ENCODE measurements at places on chromosomes 13 and 19.

- no peak for DNase-seq
Measured at GRCh38 chr13:99963816-99964339, 7.7 kb downstream of the ZIC5 start.

DNA sequence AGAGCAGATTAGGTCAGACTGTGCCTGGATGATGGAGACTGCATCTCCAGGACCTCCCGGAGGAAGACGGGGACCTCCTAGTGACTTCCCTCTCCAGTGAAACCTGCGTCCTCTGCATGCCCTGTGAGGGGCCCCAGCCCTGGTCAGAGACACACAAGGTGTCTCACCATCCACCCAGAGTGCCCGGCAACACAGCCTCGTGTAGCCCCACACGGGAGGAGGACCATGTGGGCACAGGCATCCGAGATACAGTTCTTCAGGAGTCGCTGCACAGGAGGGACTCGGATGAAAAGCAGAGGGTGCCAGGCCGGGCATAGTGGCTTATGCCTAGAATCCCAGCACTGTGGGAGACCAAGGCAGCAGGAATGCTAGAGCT is 64.8 kb downstream of the PEPD start:
- no peak for DNase-seq

DNA sequence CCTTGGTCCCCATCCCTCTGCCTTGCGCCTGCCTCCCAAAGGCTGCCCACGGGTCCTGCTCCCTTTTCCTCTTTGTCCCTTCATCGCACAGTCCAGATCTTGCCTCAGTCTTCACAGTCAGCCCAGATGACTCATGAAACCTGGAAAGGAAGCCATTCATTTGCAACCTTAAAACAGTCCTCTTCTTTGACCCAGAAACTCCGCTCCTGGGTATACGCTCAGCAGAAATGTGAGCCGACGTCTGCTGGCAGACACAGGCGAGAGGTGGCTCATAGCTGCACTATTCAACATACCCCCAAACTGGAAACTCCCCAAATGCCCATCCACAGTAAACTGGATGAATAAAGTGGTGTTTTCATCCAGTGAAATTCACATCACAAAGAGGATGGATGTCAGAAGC is 13.6 kb upstream of the PEPD start:
- DNase-seq: no peak

- DNase-seq: no peak
Measured at GRCh38 chr13:48126944-48127830, 32.3 kb upstream of the MED4 start.

DNA sequence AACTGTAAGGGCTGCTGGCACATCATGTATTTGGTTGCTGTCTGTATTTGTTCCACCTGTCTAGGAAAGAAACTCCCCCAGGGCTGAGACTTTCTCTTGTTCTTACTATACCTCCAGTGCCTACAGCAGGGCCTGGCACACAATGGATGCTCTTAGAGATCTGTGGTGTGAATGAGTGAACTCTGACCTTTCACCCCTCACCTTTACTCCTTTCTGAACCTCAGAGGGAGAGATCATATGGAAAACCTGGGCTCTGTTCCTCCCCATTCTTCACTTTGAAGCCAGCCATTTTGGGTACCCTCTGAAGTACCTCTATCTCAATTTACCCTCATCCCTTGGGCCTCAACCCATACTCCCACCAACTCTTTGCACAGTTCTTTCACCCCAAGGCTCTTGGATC is 3.1 kb downstream of the DYRK1B start:
- no peak for DNase-seq

- no peak for DNase-seq
Measured at GRCh38 chr19:18122860-18123795, 25.6 kb downstream of the MAST3 start.

GRCh38 chr19:18633321-18633720 is 3.5 kb upstream of the KLHL26 start:
- DNase-seq: no peak

- no peak for DNase-seq
Measured at GRCh38 chr19:46604781-46605355, 3.7 kb downstream of the CALM3 start.

DNA sequence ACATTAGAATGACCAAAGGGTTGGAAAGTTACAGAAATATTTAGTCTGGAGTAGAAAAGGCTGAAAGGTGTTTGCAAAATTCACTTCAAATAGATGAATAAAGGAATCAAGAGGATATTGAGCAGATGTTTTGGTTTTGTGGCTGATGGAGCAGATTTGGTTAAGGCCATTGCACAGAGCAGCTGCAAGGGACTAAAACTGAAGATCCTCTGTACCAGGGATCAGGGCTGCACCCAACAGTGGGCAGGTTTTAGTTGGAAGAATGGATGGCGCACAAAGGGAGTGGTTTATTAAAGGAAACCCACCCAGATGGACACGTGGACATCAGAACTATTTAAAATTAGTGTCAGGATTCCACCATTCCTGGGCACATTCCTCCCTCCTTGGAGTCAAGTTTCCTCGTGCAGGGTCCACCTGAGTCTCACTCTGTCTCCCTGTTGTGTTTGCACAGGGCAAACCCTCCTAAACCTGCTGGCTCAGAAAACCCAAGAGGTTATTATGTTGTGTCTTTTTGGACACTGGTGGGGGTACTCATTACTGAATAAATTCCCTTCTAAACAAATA is 9.2 kb upstream of the UBAC2 start:
- no peak for DNase-seq

DNA sequence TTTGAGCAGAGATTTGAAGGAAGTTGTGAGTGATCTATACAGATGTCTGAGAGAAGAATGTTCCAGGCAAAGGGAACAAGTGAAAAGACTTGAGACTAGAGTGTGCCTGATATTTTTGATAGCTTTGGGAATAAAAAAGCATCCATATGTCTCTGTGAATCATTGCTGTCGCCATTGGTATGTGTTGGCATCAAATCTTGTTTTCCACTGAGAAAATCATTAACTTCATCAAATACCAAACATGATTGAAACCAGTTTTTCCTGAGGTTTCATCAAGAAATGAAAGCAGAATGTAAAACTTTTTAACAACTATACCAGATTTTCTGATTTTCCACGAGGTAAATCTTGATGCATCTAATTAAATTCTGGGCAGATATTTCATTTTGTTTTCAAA is 862.6 kb downstream of the DIAPH3 start:
- no peak for DNase-seq

DNA sequence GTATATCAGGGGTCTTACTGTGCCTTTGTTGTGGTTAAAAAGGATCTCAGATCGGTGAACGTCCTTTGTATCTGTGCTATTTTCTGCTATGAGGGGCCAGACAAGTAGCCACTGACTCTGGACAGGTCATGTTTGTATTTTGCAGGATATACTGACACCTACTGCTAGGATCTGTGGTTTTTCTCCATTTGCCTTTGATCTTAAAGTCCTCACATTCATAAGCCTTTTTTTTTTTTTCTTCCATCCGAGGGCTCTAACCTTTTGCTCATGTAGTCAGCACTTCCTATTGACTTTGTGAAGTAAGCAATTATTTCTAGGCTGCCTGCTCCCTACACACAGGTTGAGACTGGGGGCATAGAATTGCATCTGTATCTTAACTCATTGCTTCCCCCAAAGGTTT is 106.2 kb downstream of the SLITRK5 start:
- DNase-seq: no peak

GRCh38 chr13:36133950-36134626 is 2.9 kb upstream of the DCLK1 start:
- no peak for DNase-seq

DNA sequence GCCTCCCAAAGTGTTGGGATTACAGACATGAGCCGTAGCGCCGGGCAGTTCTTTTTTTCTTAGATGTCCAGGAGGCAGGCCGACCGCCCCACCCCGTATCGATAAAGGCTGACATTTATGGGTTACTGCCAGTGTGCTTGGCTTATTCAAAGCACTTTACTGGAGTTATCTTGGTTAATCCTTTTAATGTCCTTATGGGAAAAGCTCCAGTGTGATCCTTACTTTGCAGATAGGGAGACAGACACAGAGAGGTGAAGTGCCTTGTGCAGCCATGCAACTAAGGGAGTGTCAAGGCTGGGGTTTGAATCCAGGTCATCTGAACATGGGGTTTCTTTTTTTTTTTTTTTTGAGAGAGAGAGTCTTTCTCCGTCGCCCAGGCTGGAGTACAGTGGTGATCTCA is 19.2 kb downstream of the NCAN start:
- DNase-seq: no peak

GRCh38 chr19:35254341-35255297 is 5.8 kb downstream of the LSR start:
- DNase-seq: no peak

DNA sequence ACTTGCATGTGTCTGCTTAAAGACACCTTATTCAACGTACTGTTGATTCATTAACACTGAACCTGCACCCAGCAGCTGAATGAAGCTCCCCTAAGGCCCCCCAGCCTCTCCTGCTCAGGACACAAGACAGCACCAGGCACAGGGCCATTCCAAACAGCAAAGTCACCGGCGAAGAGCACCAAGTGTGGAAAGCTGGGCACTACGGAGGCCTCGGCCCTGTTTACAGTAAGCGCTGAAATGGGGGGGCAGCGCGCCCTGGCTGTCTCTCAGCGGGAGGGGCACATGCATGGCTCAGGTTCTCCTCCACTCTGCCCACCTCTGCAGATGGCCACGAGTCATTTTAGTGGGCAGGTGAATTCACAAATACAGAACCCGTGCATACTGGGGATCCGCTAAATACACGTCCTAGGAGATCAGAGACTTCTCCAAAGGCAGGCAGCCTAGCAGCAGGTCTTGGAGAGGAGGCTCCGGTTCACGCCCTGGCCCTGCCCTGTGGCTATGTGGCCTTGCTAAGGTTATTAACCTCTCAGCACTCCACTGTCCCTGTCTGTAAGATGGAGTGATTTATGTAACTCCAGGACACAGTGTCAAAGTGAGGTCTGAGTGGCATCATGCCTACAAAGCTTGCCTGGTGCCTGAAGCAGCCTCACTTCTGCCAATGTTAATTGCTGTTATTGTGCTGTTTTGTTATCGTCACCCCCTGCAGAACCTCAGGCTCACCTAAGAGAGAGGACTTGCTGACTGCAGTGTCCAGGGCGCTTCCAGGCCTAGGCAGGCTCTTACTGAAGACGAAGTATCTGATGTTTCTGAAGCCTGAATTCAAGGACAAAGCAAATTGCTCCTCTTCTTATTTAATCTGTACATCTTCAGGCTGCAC is 207.4 kb upstream of the SOX1 start:
- DNase-seq: no peak

- DNase-seq: no peak
Measured at GRCh38 chr13:30732046-30732390, 3.3 kb upstream of the ALOX5AP start.

DNA sequence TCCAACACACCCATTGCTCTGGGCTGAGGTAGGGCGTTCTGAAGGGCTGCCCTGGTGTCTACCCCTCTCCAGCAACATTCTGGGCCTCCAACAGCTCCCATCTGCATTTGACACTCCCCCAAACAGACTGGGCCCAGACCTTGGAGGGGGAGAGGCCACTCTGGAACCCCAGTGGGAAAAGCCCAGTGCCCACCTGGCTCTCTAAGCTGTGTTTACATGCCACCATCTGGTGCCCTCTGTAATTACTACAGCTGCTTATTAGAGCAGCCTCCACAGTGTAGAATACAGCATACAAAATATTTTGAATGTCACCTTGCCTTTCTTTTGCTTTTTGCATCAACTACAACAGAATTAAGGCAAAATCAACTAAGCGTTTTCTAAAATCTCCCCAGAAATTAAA is 35.8 kb upstream of the TM9SF2 start:
- no peak for DNase-seq

DNA sequence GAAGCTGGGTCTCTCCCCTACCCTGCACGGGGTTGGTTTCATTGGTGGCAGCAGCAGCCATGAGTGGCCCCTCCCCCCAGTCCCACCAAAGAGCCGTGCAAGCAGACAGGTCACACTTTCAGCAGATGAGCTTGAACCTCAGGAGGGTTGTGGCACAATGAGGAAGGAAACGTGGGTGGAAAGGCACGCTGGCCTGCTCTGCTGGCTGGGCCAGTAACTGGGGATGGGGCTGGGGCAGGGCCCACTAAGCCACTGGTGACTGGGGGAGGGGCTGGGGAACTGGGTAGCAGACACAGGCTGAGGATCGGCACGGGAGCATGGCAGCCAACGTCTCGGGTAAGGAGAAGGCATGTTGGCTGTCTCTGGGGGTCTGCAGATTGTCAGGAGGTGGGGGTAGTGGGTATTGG is at the start of gene P2RY11:
TSS of gene P2RY11 (plus strand) at position 289 of the 407 bp plus-strand sequence. CDS start at position 318, 29 bp downstream.
- no peak for DNase-seq

- no peak for DNase-seq
Measured at GRCh38 chr13:26300140-26300539, 46.2 kb downstream of the CDK8 start.

GRCh38 chr19:10651851-10652250 is 2.3 kb upstream of the ILF3 start:
- DNase-seq: no peak

GRCh38 chr13:51524829-51525566 is 59.3 kb upstream of the WDFY2 start:
- no peak for DNase-seq

Measured in activated CD8-positive, alpha-beta memory T cell treated with anti-CD3 and anti-CD28 coated beads for 4 hours (primary cell).